ENCODE measurements at places on chromosomes 16 and 17.
A peak's percentile ranks its signal among the peaks of the same experiment; 100 is the strongest.

GRCh38 chr17:82023447-82024241 is 539 bp downstream of the LRRC45 start:
- no peak for DNase-seq

DNA sequence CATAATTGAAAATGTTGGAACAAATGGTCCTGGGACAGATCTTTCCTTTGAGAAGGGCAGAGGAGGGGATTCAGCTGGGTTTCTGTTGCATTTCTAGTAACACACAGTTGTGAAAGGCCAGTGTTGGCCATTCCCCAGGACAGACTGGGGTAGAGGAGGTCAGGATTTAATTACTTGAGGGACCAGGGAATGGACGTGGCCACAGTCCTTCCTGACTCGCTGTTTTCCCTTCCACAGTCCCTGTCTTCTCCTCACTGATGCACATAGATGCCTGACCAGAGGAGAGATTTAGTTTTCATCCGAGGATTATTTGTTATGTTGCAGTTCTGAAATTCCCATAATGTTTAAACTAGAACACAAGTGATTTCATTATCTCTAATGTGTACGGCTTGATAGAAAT is 25.2 kb upstream of the HEATR6 start:
- DNase-seq: no peak

GRCh38 chr16:87076950-87077749 is 240.0 kb downstream of the C16orf95 start:
- DNase-seq: peak; percentile 48

DNA sequence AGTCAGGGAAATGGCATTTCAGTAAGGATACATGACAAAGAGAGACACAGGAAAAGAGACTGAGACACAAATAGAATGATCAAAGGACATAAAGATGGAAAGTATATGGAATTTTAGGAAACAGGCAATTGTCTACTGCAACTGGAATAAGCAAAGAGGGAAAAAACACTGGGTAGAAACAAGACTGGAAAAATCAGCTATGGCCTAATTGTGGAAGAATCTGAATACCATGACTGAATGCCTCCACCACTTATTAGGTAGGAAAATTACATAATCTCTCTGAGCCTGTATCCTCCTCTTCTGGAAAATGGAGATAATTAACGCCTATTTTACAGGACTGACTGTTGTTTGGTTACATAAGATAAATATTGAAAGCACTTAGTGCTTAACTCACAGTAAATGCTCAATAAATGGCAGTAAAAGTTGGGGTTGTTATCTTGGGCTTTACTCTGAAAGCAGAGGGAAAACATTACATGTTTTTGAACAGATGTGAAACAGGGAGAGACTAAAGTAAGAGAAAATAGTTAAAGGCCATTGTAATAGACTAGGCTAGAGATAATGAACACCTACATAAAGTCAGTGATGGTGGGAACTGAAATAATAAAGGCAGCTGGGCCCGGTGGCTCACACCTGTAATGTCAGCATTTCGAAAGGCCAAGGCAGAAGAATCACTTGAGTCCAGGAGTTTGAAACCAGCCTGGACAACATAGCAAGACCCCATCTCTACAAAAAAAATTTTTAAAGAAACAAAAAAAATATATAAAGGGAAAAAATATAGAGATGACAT is 63.5 kb upstream of the C17orf78 start:
- DNase-seq: no peak

GRCh38 chr17:73940511-73940910 is 263.0 kb upstream of the RPL38 start:
- DNase-seq: no peak

DNA sequence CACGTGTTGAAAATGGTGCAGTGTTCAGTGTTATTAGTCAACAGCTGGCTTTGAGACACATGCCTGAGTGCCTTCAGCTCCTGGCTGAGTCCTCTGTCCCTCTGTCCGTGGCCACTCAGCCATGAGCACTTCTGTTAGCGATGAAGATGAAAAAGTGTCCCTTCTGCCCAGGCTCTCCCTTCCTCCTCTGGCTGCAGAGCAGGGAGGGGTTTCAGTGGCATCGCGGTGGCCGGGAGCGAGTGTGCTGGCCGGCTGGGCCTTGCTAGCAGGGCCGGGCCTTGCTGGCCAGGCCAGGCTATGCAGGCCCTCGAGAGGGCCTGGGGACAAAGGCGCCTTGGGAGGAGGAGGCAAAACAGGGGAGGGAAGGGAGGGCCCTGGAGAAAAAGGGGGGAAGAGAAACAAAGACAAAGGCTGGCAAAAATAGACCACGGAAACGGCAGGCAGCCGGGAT is 47.7 kb downstream of the CMIP start:
- DNase-seq: no peak

DNA sequence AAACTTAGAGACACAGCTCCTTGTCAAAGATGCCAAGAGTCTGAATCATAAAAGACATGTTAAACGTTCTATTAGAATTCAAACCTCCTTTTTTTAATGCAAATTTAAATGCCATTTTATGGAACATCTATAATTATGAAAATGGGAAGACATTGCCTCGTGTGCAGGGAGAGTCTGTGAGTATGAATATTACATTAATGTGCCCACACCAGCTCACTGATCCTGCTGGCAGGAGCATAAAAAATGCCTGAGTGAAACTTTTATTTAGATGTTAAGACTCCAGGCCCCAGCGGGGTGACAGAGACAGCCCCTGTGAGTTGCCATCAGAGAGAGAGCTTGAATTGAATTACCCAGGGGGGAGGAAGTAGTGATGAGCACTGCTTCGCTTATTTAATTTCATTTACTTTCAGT is 84.8 kb downstream of the SNX11 start:
- no peak for DNase-seq

DNA sequence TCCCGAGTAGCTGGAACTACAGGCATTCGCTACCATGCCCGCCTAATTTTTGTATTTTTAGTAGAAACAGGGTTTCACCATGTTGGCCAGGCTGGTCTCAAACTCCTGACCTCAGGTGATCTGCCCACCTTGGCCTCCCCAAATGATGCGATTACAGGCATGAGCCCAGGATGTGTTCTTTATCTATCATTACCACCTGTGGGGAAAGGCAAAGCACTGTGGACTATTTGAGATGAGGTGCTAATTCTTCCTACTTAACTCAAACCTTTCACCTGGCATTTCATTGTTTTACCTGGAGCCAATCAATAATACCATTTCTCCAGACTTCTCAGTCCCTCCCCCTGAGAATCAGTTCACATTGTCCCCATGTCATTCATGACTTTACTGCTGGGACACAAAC is 20.4 kb upstream of the PPM1D start:
- DNase-seq: no peak

DNA sequence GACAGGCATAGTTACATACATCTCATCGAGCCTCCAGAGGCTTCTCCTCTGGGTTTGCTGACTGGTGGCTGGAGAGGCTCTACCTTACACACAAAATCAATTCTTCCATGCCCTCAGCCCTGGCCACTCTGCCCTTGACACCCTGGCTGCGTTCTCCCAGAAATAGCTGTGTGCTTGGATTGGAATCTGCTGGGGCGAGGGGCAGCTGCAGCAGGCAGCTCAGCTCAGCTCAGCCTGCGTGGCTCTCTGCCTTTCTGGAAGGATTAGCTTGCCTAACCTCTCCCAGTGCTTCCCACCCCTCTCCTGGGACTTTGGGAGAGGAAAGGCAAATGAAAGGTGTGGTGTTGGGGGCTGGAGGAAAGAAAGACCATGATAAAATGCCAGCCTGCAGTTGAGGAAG is 216.1 kb downstream of the ENGASE start:
- no peak for DNase-seq
